ENCODE measurements at places on chromosomes 16 and 17.

- no peak for DNase-seq
Observed at GRCh38 chr16:55444754-55445485, 34.1 kb upstream of the MMP2 start.

DNA sequence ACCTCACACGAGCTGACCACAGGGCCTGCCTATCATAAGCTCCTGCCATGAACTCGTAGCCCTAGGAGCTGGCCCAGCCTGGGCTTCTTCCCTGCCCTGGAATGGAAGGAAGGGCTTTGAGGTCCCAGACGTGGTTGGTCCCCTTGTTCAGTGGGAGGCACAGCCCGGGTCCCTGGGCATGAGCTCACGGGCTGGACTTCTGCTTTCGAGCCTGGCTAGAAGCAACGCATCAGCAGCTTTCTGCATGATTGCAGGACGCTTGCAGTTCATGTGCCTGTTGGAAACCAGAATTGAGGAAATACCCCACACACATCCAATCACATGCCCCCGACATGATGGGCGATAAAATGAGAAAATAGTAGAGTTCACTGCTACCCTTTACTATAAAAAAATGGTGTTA, 293.3 kb downstream of the MAF start:
- DNase-seq, result no peak

DNA sequence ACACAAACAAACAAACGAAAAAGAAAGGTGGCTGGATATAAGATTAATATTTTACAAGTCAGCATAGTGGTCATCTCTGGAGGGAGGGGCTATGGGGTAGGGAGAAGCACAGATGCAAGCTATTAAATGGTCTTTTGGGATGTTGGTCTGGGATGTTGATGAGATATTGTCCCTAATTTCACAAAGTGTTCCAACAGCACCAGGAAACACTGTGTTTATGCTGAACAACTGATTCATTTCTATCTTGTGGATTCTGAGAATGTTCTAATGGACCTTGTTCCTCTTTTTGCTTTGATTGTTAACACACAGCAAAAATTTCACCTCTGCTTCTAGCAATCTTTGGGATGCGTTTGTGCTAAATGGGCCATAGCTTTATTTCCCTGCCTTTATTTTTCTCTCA, 9.7 kb downstream of the PECAM1 start:
- no peak for DNase-seq

GRCh38 chr17:77361986-77362620, 221.3 kb downstream of the SEC14L1 start:
- DNase-seq, result no peak

- DNase-seq, result no peak
Observed at GRCh38 chr16:57937861-57938260, 33.1 kb downstream of the CNGB1 start.

DNA sequence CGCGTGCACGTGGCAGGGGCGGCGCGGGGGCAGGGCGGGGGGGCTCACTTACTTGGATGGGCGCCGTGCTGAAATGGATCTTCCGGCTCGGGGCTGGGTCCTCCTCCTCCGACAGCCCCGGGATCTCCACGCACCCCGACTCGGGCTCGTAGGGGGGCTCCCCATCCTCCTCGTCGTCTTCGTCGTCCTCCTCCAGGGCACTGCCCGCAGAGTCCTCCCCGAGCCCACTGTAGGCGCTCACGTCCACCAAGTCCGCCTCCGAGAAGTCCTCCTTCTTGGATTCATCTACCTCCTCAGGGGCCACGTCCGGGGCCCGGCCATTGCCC, 1.4 kb downstream of the PPP1R9B start:
- no peak for DNase-seq

- no peak for DNase-seq
Observed at GRCh38 chr17:29747660-29748059, 124.9 kb upstream of the CORO6 start.

DNA sequence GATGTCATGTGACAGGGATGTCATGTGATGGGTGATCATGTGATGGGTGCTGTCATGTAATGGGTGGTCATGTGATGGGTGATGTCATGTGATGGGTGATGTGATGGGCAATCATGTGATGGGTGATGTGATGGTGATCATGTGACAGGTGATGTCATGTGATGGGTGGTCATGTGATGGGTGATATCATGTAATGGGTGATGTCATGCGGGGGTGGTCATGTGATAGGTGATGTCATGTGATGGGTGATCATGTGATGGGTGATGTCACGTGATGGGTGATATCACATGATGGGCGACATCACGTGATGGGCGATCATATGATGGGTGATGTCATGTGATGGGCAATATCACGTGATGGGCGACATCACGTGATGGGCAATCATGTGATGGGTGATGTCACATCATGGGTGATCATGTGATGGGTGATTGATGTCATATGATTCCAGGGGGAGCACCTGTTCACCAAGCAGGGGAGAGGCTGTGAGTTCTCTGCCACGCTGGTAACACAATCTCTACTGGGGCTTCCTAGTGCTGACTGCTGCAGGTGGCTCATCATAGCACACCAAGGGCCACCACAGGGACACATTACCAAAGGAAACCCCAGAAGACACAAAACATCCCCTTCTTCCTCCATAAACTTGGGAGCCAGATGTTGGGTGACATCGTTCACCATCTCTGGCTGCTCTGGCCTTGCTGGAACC, 16.5 kb downstream of the CD300LB start:
- DNase-seq, result no peak

DNA sequence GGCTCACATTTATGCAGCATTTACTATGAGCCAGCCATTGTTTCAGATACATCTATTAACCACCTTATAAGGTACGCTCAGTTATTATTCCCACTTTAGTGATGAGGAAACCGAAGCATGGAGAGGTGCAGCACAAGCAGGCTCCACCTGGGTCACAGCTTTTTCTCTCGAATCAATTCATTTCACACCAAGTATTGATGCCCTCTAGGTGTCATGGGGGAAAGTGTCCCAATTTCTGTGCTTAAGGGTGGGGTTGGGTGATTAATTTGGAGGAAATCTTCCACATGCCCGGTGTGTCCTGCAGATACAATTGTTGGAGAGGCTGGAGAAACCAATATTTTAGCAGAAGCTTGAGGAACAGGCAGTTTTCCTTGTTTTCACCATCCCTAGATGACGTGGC, 62.7 kb upstream of the DNAJA2 start:
- DNase-seq, result no peak

DNA sequence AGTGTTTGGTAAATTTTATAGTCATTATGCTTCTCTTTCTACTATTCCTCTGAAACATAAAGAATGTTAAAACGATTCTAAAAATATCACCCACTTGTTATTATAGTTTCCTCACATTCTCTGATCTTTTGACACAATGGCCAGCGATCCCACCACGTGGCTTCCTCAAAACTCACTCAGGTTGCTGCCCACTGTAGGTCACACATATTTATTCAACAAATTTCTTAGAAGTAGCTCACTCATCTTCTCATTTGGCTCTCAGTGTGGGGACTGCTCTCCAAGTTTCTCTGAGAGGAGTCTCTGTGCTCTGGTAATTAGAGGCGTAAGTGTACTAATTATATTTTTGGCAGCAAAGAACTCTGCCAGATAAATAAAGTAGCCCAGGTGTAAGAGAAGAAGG, 465.4 kb downstream of the CDH11 start:
- no peak for DNase-seq

- DNase-seq, result no peak
Observed at GRCh38 chr16:1815461-1815860, 11.2 kb downstream of the HAGH start.

DNA sequence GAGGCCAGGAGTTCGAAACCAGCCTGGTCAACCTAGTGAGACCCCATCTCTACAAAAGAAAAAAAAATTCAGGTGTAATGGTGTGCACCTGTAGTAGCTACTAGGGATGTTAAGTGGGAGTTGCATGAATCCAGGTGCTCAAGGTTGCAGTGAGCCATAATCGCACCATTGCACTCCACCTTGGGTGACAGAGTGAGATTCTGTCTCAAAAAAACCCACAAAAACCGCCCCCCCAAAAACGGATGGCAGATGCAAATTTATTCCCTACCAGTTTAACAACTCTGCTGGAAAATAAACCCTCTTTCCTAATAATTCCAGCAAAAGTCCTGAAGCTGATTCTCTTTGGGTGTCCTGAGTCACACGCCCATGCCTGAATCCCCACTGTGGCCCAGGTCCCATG, 140.3 kb downstream of the PRKCB start:
- DNase-seq, result no peak

- no peak for DNase-seq
Observed at GRCh38 chr17:57668332-57668731, 76.8 kb downstream of the CCDC182 start.

DNA sequence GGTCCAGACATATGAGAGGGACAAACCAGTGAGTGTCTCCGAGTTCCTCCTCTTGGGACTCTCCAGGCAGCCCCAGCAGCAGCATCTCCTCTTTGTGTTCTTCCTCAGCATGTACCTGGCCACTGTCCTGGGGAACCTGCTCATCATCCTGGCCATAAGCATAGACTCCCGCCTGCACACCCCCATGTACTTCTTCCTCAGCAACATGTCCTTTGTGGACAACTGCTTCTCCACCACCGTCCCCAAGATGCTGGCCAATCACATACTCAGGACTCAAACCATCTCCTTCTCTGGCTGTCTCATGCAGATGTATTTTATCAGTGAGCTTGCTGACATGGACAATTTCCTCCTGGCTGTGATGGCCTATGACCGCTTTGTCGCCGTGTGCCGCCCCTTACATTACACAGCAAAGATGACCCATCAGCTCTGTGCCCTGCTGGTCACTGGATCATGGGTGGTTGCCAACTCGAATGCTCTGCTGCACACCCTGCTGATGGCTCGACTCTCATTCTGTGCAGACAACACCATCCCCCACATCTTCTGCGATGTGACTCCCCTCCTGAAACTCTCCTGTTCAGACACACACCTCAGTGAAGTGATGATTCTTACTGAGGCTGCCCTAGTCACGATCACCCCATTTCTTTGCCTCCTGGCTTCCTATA, 19.2 kb downstream of the ZNF200 start:
- no peak for DNase-seq

DNA sequence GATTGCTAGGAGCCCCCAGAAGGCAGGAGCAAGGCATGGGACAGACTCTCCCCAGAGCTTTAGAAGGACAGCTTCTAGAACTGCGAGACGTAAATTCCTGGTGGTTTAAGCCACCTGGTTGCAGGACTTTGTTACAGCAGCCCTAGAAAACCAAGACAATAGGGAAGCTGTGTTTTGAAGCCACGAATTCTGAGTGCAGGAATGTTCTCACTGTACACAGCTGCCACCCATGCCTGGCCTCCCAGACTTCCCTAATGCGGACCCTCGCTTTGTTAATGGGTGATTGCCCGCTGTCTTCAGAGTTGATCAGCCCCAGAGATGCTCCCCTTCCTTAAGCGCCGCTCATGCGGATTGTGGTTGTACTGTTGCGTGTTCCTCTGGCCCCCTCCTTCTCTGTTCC, 177.1 kb downstream of the MSI2 start:
- DNase-seq, result no peak

- peak; percentile 24 for DNase-seq
Observed at GRCh38 chr17:35160354-35161201, 13.0 kb downstream of the UNC45B start.

DNA sequence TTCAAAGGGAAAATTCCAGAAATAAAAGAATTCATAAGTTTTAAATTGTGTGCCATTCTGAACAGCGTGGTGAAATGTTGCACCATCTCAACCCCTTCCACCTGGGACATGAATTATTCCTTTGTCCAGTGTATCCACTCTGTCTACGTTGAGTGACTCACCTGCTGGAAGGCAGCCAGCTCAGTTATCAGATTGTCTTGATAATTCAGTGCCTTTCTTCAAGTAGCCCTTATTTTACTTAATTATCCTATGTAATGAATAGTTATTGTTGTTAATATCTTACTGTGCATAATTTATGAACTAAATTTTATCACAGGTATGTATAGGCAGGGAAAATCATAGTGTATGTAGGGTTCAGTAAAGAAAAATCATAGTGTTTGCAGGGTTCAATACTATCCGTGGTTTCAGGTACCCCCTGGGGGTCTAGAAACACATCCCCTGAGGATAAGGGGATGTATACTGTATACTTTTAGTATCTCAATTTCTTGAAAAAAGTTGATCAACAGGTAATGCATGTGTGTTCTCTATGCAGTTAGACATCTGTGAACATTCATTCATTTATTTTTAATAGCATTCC, 7.7 kb upstream of the PCTP start:
- DNase-seq, result no peak

- no peak for DNase-seq
Observed at GRCh38 chr17:28492352-28493310, 13.5 kb upstream of the FOXN1 start.

- peak; percentile 69 for DNase-seq
Observed at GRCh38 chr16:1379304-1380076, 27.8 kb downstream of the GNPTG start.

Measured in T-helper 9 cell (primary cell).